ENCODE measurements at places on chromosomes 6 and 20.
A peak's percentile ranks its signal among the peaks of the same experiment; 100 is the strongest.

DNA sequence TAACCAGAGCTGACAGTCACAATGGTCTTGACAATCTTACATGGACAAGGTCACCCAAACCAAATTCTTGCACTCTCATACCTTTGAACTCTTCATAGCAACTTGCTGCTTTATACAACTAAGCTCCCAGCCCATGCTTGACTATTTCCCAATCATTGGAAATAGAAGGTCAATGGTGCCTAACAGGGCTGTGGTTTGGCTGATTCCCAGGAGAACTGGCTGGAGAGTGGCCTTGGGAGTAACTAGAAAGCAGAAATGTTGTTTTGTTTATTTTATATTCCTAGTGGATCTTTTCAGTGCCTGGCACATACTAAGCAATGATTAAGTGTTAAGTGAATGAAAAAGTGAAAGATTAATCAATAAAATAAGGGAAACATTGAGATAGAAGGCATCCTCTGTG lies 3.0 kb downstream of the SPINT4 start:
- no peak for DNase-seq

GRCh38 chr6:168420084-168420483 lies 20.9 kb upstream of the SMOC2 start:
- no peak for DNase-seq

DNA sequence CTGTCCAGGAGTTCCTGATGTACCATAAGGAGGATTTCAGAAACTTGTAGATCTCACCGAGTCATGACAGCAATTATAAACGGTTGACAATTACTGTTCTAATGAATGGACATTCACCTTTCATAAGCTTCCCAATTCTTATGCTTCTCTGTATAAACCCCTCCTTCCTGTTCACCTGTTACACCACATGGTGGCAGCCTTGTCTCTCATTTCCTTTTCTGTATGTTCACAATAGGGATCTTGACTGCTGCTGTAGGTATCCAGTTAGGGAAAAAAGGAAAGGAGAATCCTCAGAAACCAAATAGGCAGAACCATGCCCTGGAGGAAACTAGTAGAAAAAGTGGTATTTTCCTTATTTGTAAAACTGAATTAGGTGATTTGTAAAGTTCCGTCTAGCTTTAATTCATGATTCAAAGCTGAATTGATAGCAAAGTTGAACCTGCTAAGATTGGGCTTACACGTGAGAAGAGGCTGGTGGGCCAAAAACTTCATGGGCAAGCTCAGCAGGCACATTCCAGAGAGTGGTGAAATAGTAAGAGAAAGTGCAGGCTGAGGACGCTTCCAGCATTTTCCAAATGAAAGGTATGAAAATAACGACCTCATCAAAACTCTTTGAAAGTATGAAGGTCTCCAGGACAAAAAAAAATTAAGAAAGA lies 29.0 kb upstream of the TBPL1 start:
- peak; percentile 57 for DNase-seq

DNA sequence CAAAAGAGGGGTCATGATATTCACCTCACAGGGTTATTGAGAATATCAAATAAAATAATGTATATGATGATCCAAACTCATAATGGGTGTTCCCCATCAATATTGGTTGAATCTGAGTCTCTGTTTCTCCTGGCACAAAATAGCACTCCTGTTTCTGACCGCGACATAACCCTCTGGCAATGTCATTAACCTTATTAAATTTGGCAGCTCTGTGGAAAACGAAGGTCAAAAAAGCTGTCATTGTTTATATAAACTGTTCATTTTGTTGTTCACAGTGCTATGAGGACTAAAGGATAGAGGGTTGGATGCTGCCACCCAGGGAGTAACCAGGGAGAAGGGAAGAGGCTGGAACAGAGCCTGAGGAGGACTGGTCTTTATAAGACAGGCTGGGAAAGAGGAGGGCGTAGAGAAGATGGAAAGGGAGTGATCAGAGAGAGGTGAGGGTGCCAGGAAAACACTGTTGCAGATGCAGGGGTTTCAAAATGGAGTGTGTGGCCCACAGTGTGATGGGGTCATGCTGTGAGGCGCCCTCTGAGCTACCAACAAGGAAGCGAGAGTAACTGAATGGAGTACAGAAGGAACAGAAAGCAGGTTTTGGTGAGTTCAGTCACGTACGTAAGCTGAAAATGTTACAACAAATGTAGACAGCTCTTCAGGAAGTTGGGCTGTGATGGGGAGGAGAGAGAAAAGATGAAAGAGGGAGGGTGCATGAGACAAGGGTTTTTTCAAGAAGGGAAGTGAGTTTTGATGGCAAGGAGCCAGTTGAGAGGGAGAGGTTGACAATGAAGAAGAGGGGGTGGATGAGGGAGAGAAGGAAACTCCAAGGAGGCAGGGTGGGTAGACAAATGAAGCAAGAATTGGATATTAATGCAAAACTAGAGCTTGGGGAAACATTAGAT lies 251.6 kb upstream of the TAB2 start:
- DNase-seq = peak; percentile 17

GRCh38 chr6:147566244-147566898 lies 57.9 kb downstream of the SAMD5 start:
- no peak for DNase-seq

GRCh38 chr6:18042536-18043145 lies 55.2 kb upstream of the KIF13A start:
- no peak for DNase-seq

DNA sequence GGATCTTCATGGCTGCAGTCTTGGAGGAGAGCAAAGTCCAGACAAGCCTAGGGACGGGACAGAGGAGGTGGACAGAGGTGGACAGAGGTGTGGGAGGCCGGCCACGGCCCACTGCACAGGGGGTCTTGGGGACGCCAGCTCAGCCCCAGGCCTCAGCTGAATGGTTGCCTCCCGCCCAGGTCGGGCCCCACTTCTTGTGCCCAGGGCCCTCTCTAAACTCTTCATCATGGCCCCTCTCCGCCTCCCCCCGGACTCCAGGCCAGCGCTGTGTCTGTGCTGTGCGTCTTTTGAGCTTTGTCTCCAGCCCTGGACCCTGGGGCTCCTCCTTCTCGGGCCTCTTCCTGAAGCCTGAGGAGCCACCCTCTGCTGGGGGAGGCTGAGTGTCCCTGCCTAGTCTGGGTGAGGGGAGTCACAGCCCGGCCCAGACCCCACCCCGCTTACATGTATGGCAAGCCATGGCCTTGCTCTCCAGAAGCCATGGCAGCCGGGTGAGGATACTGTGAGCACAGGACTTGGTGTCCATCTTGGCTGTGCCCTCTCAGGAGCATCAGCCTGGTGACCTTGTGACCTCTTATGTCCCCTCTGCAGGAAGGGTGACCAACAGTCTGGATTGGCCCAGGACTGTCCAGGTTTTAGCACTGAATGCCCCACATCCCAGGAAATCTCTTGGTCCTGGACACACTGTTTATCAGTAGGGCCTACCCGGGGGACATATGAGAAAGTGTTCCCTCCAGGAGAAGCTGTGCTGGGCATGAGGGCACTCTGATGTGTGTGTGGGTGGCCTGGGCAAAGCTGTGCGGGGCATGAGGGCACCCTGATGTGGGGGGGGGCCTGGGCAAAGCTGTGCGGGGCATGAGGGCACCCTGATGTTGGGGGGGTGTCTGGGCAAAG lies 9.4 kb upstream of the NPBWR2 start:
- no peak for DNase-seq

DNA sequence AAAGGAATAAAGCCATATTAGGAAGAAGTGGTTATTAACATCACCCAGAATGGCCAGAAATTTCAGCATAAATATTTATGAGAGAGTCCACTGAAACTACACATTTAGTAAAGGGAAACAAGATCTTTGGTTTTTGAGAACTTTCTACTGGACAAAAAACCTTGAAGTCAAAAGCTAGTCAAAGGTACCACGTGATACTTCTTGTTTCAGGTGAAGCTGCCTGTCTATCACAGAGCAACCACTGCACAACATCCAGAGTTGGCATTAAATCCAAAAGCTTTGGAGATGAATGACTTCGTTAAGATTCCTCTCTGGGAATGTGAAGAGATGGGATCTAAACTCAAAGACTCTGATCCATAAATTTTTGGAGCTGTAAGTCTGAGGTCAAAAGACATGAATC lies 137.0 kb downstream of the KCNQ5 start:
- no peak for DNase-seq

- DNase-seq = peak; percentile 13
These were observed 2.4 kb upstream of the DBNDD2 start for GRCh38 chr20:45405571-45406259.

- no peak for DNase-seq
These were observed 48.8 kb downstream of the SRC start for GRCh38 chr20:37394543-37395409.

DNA sequence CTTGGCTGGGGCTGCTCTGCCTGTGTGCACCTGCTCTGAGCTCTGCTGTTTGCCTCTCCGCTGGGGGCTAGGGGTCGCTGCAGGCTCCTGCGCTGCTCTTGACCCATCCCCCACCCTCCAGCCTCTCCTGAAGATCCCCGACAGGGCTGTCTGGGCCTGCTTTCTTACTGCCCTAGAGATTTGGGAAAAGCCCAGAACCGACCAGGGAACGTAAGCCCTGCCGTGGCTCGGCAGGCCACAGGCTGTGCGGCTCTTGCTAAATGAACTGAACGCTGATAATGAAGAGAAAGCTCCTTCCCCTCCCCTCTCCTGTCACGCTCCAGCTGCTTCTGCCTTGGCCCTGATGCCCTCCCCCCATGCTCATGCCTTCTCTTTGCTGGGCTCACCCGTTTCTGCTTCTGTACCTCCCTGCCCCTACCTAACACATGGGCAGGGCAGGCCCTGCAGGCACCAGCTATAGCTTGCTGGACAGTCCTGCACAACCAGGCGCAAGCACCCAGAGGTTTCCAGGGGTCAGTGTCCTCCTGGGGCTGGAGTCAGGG lies 32.0 kb upstream of the PCMTD2 start:
- no peak for DNase-seq

DNA sequence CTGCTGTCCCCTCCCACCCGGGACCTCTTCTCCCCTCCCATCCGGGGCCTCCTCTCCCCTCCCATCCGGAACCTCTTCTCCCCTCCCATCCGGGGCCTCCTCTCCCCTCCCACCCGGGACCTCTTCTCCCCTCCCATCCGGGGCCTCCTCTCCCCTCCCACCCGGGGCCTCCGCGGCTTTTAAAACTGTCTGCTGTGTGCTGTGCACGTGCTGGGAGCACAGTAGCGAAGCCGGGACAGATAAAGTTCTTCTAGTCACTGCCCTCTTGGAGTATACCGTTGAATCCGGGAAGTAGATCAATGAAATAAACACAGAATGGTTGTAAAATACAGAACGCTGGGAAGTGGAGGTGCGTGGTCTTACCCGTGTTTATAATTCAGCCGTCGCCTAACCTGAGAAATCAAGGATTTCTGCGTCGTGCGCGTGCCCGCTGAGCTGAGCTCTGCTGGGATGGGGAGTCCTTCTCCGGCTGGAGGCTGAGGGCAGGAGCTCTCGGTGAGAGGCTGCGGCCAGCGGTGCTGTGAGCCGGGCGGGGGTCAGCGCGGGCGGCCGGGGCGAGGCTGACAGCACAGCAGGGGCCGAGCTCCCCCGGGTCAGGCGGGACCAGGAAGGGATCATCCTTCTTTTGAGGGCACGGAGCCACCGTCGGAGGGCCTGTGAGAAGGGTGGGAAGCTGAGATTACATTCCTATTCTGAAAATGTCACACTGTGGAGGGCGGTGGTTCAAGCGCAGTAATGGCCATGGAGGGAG lies 19.6 kb upstream of the KIF25 start:
- DNase-seq = no peak

DNA sequence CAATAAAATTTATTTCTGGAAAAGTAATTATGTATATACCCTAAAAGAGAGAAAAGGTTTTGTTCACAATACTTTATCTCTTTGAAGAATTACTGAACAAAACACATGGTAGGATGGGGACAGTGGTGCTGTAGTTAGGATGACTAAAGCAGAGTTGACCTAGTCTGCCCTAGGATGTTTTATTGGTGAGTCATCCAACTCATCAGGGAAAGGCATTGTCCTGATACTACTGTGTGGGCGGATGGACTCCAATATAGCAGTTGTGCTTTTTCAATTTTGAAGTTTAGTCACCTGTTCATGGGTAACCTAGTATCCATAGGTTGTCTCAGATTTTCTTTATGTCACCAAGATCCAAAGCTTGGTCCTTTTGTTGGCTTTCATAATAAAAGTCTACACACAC lies 53.3 kb upstream of the EYS start:
- DNase-seq = no peak

DNA sequence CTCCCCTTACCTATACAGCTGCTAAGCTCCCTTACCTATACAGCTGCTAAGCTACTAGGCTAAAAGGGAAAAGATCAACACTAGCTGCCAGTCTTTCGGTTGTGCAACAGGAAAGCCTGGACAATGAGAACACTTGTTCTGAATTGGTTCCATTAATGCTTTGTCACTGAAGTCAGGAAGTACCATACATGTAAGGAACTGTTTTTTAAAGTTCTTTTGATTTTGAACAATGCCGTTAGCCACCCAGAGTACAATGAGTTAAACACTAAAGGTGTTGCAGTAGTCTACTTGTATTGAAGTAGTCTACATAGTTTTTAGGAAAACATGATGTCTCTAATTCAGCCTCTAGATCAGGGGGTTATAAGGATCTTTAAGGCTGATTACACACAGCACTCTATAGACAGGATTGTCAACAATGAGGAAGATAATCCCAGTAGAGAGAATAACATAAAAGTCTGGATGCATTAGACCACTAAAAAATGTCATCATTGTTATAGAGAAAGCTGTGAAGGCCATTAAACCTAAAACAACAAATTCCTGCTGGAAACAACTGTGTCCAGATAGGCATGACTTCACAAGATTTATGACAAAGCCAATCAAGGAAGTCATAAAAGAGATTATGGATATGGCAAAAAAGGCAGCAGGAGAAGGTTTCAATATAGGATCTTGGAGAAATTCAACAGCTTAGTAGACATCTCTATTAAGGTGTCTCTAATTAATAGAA lies 306.3 kb downstream of the PHF3 start:
- DNase-seq = no peak

- peak; percentile 24 for DNase-seq
These were observed 1.1 kb downstream of the SLC22A23 start for GRCh38 chr6:3455569-3456394.

DNA sequence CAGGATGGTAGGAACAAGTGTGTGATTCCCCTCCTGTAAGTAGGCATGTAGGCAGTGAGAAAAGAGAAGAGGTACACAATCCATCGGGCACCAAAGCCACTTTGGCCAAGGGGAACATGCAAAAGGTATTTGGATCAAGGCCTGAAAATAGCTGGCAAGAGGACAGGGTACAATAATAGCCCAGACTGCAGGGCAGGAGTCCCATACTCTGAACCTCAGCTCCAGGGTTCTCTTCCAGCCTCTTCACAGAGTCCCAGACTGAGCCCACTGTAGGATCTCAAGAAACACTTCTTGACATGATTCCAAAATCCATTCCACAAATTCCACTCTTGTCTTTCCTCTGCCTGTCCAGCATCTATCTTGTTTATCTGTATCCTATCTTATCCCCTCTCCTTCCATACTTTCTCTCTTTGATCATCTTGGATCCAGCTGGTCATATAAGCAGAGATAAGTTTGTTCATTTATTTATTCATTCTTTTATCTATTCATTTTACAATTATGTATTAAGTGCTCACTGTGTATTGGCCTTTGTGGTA lies 19.7 kb downstream of the ACSS2 start:
- no peak for DNase-seq

- DNase-seq = no peak
These were observed 20.2 kb upstream of the DLGAP4 start for GRCh38 chr20:36285746-36286447.

All from activated CD4-positive, alpha-beta T cell treated with anti-CD3 and anti-CD28 coated beads for 48 hours (primary cell).